Stimulated activated CD4-positive, alpha-beta T cell treated with anti-CD3 and anti-CD28 coated beads, Interleukin-12 subunit alpha, Interleukin-12 subunit beta, amount 100 ng/mL, for 24 hours (primary cell): ENCODE measurements at places on chromosomes 2 and 18.

GRCh38 chr18:61697306-61697909 lies 195.4 kb downstream of the RNF152 start:
- DNase-seq = no peak

- no peak for DNase-seq
These were observed 862.2 kb upstream of the LRATD1 start for GRCh38 chr2:13770279-13770678.

DNA sequence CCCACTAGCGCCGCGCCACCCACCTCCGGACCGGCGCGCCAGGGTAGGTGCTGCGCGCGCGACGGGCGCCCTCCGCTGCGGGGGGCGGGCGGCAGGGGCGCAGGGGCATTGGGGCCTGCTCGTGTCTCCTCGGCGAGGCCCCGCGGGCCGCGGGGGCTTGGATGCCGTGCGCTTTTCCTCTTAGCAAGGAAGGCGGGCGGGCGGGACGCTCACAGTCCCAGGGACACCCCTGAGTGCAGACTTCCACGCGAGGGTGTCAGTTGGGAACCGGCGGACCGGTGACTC lies 748 bp downstream of the TWIST2 start:
- no peak for DNase-seq

DNA sequence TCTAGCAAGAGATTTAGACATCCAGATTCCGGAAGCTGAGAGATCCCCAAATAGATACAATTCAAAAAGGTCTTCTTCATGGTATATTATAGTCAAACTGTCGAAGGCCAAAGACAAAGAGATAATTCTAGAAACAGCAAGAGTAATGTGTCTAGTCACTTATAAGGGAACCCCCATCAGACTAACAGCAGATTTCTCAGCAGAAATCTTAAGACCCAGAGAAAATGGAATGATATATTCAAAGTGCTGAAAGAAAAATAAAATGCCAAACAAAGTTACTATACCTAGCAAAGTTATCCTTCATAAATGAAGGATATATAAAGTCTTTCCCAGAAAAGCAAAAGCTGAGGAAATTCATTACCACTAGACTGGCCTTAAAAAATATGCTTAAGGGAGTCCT lies 36.1 kb upstream of the PAX3 start:
- DNase-seq = no peak

- no peak for DNase-seq
These were observed 58.4 kb downstream of the SAP130 start for GRCh38 chr2:127969446-127969845.

GRCh38 chr2:85409845-85410583 lies at the start of gene CAPG:
TSS of gene CAPG (minus strand) at chr2:85410366. CDS start at chr2:85402145, 8,221 bp downstream.
- DNase-seq = no peak

GRCh38 chr18:6775237-6775636 lies 45.7 kb downstream of the ARHGAP28 start:
- no peak for DNase-seq
